ENCODE measurements at places on chromosomes 4 and X.

DNA sequence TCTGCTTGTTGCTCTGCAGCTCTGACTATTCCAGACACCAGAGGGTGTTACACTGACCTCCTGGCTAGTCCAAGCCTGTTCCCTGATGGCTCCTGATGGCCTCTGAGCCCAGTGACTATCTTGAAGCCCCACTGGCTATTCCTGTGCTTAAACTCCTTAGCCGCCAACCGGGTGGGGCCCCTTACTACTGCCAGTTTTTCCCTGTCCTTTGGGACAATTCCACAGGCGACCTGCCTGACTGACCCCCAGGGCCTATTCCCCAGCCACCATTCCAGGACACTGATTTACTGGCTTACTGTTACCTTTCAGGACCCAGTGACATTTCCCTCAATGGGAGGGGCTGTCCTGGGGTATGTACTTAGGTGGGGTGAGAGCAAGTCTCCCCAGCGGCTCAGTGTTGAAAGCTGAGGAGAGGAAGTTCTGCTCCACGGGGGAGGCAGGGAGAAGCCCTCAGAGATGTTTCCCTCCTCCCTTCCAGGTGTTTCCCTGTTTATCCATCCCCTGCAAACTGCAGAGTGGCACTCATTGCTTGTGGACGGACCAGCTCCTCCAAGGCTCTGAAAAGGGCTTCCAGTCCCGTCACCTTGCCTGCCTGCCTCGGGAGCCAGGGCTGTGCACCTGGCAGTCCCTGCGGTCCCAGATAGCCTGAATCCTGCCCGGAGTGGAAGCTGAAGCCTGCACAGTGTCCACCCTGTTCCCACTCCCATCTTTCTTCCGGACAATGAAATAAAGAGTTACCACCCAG is 4.0 kb downstream of the TIMP1 start:
- DNase-seq = no peak

DNA sequence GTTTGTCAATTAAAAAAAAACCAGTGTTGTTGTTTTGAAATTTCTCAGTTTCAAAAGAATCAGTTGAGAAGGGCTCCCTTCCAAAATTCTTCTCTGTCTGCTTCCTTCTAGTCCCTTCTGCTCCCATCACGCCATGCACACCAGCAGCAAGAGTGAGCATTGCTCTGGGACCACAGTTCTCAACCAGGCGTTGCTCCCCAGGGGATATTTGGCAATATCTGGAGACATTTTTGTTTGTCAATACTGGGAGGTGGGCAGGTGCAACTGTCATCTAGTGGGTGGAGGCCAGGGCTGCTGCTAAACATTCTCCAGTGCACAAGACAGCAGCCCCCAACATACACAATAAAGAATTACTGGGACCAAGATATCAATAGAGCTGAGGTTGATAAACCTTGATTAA is 74.8 kb upstream of the EGFL6 start:
- no peak for DNase-seq

- DNase-seq = no peak
These were observed 15.0 kb downstream of the GAB3 start for GRCh38 chrX:154735695-154736393.

GRCh38 chrX:54808109-54808604 is 612 bp downstream of the MAGED2 start:
- DNase-seq = peak; percentile 52

DNA sequence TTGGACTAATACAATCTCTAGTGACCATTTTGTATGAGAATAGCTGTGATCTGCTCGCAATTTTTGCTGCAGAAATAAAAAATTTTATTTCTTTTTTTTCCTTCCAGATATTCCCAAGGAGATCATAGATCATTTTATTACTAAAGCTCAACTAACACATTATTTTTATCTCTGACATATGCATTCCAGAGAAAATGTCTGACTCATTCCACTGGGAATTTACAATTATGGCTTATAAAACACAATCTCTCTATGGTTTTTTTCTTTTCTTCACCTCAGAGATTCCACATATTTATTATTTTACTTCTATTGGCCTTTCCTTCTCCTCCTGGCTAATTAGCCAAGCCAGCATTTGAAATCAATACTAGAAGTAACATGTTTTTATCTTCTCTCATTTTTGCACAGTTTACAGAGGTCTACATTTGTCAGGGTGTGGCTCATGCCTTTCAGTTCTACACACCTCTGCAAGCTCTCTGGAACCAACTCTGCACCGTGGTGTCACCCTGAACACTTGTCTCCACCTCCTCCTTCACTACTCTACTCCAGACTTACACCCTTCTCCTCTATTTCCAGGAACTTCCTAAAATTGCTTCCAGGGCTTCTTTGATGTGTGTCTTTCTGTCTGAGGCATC is 59.8 kb upstream of the GPM6A start:
- DNase-seq = no peak

- no peak for DNase-seq
These were observed 81.0 kb upstream of the HUWE1 start for GRCh38 chrX:53767544-53767943.

DNA sequence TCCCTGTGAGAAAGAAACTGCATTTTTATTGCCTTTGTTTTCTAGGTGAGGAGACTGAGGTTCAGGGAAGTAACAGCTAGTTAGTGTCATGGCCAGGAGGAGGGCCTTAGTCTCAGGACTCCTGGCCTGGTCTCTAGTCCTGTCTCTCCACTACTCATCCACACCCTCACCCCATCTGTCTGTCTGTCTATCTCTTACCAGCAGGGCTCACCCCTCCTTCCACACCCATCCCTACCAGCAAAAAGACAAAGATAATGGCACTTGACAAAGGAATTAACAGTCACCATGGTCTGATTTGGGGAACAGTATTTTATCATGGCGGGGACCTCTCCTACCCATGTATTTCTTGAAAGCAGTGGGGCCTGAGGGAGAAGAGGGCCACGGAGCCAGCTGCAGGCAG is 125.8 kb downstream of the REPS2 start:
- no peak for DNase-seq

DNA sequence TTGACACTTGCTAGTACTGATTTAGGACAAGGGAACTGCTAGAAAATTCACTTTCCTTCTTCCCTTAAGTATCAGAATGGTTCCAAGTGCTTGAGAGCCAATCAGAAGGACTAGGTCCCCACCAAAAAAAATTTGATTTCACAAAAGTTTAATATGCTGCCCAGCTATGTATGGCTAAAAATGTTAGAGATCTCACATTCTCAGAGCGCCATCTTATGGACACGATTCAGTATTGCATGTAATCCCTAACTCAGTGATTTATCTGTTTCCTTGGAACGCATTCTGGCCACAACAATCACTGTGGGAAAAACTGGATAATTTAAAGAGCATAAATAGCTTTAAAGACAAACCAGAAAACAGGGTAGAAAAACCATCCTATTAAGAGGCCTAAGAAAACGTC is 255.1 kb upstream of the GPC4 start:
- DNase-seq = no peak

- DNase-seq = no peak
These were observed 236.9 kb upstream of the PRKX start for GRCh38 chrX:3950373-3950772.

DNA sequence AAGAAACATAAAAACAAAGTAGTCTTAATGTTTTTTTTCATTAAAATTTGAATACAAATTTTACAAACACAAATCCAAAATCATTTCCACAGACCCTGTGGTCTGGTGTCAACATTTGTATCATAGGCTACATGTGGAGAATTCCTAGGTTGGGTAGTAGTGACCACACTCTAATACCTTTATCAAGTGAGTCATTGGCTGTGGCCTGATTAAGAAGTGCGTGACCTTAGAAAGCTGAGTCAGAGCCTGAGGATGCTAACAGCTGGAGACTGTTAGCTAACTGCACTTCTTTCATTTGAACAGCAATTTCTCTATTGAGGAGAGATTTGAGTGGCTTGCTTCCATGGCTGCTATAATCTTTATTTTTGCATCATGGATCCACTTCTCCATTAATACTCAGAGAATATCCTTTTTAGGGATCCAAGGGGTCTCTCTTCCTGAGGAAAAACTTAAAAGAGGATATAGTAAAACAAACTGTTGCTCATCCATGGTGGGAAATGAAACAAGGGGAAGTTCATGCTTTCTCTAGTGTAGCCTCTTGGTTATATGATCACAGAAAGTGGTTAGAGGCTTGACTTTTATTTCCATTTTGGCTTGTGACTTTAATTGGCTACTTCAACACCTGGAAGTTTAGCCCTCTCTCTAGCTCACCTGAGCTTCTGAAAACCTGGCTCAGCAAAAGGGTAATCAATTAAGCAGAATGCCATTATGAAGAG is 335.8 kb downstream of the PABPC4L start:
- DNase-seq = peak; percentile 13
